GM23338 (cell line): ENCODE measurements at places on chromosomes 6 and 20.

DNA sequence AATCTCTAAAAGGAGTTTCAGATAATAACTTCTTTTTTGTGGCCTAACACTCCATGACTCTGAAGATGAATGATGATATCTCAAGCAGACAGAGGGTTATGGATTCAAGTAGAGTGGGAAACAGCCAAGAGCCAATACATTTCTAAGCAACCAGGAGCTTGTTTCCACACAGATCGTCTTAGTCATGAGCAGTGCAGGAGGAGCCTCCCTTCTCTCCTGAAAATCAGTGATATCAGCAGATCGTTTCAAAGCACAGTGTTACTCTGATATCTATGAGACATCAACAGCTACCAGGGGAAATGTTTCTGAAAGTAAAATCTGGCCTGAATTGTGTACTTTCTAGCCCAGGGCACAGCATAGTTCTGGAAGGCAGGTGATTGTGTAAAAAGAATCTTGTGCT, 11.5 kb downstream of the ADGRG6 start:
- no peak overlapping the region for H3K4me3 ChIP-seq
- no peaks in the 10 kb centered on the region for H3K27me3 ChIP-seq
- H3K4me1 ChIP-seq: 0 out of 2 replicates have a peak, but pooled peaks cover 3% of the 10 kb centered on the region
- no peak overlapping the region for H3K27ac ChIP-seq

GRCh38 chr6:27541212-27541932, 68.5 kb upstream of the ZNF184 start:
- no peak overlapping the region for H3K27ac ChIP-seq
- H3K27me3 ChIP-seq: peaks cover 11% of the 10 kb centered on the region; the same call in 1 of the 2 replicates
- DNase-seq: peak; percentile 71

GRCh38 chr6:112227411-112227810, 27.0 kb downstream of the LAMA4 start:
- no peaks in the 10 kb centered on the region for H3K36me3 ChIP-seq
- no peaks in the 10 kb centered on the region for H3K4me1 ChIP-seq
- no peaks in the 10 kb centered on the region for H3K27me3 ChIP-seq
- H3K27ac ChIP-seq: no peak overlapping the region

GRCh38 chr6:106508834-106509233, 120.5 kb downstream of the RTN4IP1 start:
- peak overlapping the region; percentile 84 for H3K4me3 ChIP-seq
- H3K27ac ChIP-seq: no peak overlapping the region
- DNase-seq: no peak
- H3K36me3 ChIP-seq: no peaks in the 10 kb centered on the region

DNA sequence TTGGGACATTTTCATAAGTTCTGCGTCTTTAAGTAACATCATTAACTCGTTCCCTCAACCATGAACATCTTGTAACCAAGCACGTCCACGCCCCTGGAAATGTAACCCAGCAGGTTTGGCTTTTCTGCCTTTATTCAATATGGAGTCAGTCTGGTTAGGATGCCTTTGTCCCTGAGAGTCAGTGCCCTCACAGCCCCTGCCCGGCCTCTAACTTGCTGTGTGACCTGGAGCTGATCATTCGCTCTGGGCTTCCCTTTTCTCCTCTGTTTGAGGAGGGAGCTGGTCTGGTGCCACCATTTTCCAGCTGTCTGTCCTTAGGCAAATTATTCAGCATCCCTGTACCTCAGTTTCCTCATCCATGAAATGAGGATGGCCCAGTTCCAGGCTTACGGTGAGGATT, 26.5 kb upstream of the ANGPT4 start:
- H3K36me3 ChIP-seq: no peaks in the 10 kb centered on the region
- H3K4me1 ChIP-seq: peaks cover 21% of the 10 kb centered on the region
- no peak for DNase-seq
- no peak overlapping the region for H3K27ac ChIP-seq

DNA sequence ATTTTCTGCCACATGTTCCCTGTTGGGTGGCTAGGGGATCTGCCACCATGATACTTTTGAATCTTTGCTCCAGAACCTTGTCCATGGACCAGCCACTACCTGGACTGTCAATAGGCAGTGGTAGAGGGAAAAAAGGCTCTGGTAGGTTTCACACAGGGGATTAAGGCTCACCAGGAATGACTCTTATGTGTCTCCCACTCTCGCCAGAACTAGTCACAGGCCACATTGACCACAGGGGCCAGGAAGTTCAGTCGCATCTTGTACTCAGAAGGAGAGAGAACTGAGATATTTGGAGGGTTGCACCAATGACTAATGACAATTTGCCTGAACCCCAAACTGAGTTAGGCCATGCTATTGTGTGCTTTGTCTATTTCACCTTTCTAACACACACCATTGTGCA, 23.6 kb upstream of the APCDD1L start:
- no peaks in the 10 kb centered on the region for H3K27me3 ChIP-seq
- H3K27ac ChIP-seq: no peak overlapping the region
- no peak overlapping the region for H3K4me3 ChIP-seq
- no peaks in the 10 kb centered on the region for H3K36me3 ChIP-seq
- H3K4me1 ChIP-seq: no peaks in the 10 kb centered on the region

DNA sequence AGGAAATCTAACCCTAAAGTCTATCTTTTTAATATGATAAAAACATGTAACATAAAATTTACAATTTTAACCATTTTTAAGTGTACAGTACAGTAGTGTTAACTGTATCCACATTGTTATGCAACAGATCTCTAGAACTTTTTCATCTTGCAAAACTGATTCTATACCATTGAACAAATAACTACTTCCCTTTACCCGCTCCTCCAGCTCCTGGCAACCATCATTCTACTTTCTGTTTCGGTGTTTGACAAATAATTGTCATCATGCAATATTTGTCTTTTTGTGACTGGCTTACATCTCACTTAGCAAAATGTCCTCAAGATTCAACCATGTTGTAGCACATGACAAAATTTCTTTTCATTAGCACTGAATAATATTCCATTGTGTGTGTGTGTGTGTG, 203.2 kb downstream of the SIM1 start:
- H3K27me3 ChIP-seq: no peaks in the 10 kb centered on the region
- H3K36me3 ChIP-seq: no peaks in the 10 kb centered on the region
- no peak overlapping the region for H3K27ac ChIP-seq
- peaks cover 13% of the 10 kb centered on the region; the same call in 1 of the 2 replicates for H3K4me1 ChIP-seq
- H3K4me3 ChIP-seq: no peak overlapping the region

DNA sequence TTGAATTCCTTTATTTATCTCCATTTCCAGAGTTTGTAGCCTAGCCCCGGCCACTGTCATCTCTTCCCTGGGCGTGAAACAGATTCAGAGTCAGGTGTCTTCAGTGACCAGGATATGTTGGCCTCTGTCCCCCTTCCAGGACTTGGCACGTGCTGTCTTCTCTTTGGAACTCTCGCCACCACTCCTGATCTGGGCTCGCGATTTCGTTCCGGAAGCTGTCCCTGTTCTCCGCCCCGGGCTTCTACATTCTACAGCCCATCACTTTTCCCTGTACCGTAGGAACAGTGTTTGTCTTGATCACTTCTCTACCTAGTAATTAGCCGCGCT, 739 bp downstream of the GSS start:
- peak; percentile 42 for DNase-seq
- no peak overlapping the region for H3K27ac ChIP-seq
- H3K36me3 ChIP-seq: peaks cover 5% of the 10 kb centered on the region; the same call in 1 of the 2 replicates
- H3K4me1 ChIP-seq: peaks cover 32% of the 10 kb centered on the region
- peak overlapping the region; percentile 80 for H3K4me3 ChIP-seq

DNA sequence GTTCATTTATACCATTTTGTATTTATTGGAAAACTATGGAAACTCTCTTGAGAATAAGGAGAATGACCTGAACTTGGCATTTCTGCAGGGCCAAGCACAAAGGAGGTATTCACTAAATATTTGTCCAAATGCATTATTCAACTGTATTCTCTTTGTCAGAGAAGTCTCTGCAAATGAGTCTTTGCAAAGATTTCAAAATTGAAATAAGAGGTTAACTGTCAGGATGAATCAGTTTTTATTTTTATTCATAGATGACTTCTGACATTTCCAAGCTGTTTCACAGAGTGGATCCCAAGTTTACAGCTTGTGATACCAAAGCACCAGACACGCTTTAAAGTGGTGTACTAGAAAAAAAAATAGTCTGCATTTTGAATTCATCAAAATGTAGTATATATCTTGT, 131.6 kb downstream of the UTRN start:
- H3K4me1 ChIP-seq: peaks cover under 1% of the 10 kb centered on the region; the same call in 1 of the 2 replicates
- no peak overlapping the region for H3K4me3 ChIP-seq
- no peak overlapping the region for H3K27ac ChIP-seq
- DNase-seq: no peak

GRCh38 chr6:57072108-57072507, 17.9 kb upstream of the ZNF451 start:
- H3K27ac ChIP-seq: no peak overlapping the region
- no peaks in the 10 kb centered on the region for H3K36me3 ChIP-seq
- no peak for DNase-seq
- H3K4me3 ChIP-seq: no peak overlapping the region
- H3K27me3 ChIP-seq: no peaks in the 10 kb centered on the region

DNA sequence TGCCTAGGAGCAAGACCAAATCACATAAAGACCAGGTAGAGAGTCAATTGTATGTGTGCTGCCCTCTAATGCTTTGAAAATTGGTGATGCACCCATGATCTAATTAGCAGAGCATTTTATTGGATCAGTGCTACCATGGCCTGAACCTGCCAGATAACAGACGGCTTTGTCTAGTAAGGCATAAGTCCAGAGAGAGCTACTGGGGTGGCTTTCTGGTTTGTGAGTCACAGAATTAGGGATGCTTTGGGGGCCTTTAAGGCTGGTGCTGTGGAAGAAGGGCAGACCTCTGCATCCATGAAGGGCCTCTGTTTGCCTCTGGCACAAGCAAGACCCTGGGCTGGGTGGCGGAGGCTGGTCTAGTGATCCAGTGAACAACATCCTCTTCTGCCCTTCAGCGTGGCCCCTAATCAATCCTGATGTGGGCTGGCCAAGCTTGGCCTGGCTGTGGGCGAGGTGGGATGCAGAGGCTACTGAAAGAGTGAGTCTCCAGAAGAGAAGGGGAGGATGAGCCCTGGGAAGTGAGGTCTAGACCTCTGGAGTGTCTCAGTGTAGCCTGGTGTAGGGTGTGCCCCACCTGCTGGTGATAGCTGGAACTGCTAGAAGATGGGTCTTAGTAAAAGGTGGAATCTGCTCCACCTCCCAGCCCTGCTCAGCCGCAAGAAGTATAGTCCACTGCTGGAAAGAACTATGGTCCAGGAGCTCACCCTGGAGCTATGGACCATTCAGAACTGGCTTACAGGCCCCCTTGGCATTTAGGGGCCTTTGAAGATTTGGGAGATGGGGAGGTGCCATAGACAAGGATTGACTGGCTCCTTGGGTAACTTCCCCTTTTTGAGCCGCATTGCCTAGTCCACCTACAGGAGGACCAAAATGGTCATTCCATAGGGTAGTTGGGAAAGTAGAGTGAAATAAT, 36.7 kb upstream of the AAR2 start:
- no peaks in the 10 kb centered on the region for H3K36me3 ChIP-seq
- no peak overlapping the region for H3K27ac ChIP-seq
- H3K27me3 ChIP-seq: no peaks in the 10 kb centered on the region
- H3K4me1 ChIP-seq: no peaks in the 10 kb centered on the region
- H3K4me3 ChIP-seq: no peak overlapping the region

GRCh38 chr6:81308577-81309279, 443.8 kb downstream of the TENT5A start:
- no peak overlapping the region for H3K27ac ChIP-seq
- H3K4me1 ChIP-seq: peaks cover 2% of the 10 kb centered on the region; the same call in 1 of the 2 replicates
- H3K4me3 ChIP-seq: no peak overlapping the region
- no peak for DNase-seq
- H3K27me3 ChIP-seq: no peaks in the 10 kb centered on the region

GRCh38 chr20:25050082-25050481, 7.9 kb downstream of the ACSS1 start:
- peaks cover 8% of the 10 kb centered on the region; the same call in 1 of the 2 replicates for H3K4me1 ChIP-seq
- no peaks in the 10 kb centered on the region for H3K36me3 ChIP-seq
- peaks cover 3% of the 10 kb centered on the region; the same call in 1 of the 2 replicates for H3K27me3 ChIP-seq
- H3K4me3 ChIP-seq: no peak overlapping the region

DNA sequence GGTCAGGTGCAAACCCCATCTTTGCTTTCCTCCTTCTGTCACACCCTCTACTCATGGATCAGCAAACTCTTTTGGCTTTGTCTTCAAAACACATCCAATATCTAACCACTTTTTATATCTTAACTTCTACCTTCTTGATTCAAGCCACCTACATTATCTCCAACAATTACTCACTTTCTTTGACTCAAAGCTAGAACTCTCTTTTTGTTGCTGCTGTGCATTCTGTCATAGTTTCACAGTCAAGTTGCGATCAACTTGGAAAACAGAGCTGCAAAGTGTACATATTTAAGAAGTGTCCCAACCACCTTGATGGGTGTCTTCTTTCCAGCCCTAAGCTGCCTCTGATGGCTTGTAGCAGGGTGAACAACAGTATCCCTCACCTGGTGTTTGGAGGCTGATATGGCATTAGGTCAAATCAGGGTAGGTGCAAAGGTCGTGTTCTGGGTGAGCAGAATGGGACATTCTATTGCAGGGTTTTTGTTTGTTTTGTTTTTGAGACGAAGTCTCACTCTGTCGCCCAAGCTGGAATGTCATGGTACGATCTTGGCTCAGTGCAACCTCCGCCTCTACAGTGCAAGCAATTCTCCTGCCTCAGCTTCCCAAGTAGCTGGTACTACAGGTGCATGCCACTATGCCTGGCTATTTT, 43.4 kb upstream of the RALGAPA2 start:
- H3K27me3 ChIP-seq: no peaks in the 10 kb centered on the region
- no peaks in the 10 kb centered on the region for H3K36me3 ChIP-seq
- no peak overlapping the region for H3K27ac ChIP-seq
- no peak overlapping the region for H3K4me3 ChIP-seq
- DNase-seq: no peak
- no peaks in the 10 kb centered on the region for H3K4me1 ChIP-seq

- no peak overlapping the region for H3K4me3 ChIP-seq
- no peaks in the 10 kb centered on the region for H3K4me1 ChIP-seq
- H3K36me3 ChIP-seq: no peaks in the 10 kb centered on the region
Observed at GRCh38 chr6:10338151-10338550, 76.7 kb downstream of the TFAP2A start.

DNA sequence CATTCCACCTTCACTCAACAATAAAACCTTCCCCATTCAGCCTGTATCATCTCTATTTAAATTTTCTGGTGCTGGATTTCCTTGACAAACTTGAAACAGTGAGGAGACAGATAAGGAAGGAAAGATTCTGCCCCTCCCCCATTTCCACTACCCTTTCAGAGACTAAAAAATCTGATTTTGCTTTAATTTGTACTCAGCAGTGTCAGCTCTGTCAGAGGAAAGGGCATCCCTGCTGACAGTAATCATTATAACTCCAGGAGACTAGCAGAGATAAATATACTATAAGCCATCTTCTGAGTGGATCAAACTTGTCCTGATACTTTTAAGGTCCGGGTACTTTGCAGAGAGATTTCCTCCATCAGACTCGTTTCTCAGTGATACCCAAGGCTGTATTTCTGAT, 155.6 kb downstream of the SAMD5 start:
- no peak for DNase-seq
- no peak overlapping the region for H3K27ac ChIP-seq
- no peaks in the 10 kb centered on the region for H3K27me3 ChIP-seq
- H3K36me3 ChIP-seq: no peaks in the 10 kb centered on the region
- no peak overlapping the region for H3K4me3 ChIP-seq

DNA sequence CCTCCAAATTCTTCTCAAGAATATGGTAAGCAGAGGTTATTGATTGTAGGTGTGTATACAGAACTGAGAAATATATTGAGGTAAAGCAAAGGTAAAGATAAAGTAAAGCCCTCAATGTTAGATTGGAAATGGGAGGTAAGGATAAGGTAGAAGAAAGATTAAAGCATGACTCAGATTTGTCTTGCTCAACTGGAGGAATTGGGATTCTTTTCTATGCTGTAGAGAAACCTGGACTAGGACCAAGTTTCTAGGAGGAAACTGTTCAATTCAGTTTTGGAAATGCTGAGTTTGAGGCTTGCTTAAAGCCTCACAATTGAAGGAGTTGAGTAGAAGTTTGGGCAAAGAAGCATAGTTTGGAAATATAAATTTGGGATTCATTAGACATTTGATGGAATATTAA, 634.0 kb upstream of the PTCHD4 start:
- no peaks in the 10 kb centered on the region for H3K4me1 ChIP-seq
- no peaks in the 10 kb centered on the region for H3K36me3 ChIP-seq
- DNase-seq: no peak
- H3K27ac ChIP-seq: no peak overlapping the region
